Anterior cingulate cortex (tissue), 58 donors: ENCODE measurements at places on chromosomes 6 and 20.

GRCh38 chr6:108714101-108714765 lies 134.0 kb upstream of the ARMC2 start:
- no peak for DNase-seq

- no peak for DNase-seq
Observed at GRCh38 chr20:16228722-16229121, 344.5 kb downstream of the KIF16B start.

GRCh38 chr20:4081421-4081820 lies 66.1 kb upstream of the RNF24 start:
- DNase-seq, result no peak

DNA sequence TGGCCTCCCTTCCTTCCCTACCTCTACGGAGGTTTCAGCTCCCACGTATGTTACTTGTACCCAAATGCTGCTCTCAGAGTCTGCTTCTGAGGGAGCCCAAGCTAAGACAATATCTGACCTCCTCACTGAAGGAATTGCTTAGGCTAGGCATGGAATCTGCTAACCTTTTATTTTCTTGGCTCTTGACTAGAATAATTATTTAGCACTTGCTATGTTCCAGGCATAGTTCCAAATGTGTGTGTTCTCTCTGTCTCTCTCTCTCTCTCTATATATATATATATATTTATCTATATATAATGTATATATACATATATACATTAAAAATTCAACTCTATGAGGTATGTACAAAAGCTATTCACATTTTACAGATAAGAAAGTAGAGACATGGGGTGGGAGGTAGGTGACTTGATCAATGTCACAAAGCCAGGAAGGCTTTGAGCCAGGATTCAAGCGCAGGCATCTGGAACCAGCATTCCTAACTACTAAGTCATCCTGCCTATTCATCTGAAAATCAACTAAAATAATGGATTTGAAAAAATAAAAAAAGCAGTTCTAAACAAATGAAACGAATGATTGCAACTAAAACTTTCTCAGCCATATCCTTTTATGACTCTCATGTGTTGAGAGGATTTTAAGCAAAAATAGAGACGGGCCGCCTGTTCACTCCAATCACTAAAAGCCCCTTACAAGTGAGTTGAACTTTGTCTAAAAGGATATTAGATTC lies 189.7 kb upstream of the JAG1 start:
- no peak for DNase-seq

- DNase-seq, result no peak
Observed at GRCh38 chr6:29516108-29516507, 28.4 kb upstream of the MAS1L start.
